ENCODE measurements at places on chromosomes 4 and X.

DNA sequence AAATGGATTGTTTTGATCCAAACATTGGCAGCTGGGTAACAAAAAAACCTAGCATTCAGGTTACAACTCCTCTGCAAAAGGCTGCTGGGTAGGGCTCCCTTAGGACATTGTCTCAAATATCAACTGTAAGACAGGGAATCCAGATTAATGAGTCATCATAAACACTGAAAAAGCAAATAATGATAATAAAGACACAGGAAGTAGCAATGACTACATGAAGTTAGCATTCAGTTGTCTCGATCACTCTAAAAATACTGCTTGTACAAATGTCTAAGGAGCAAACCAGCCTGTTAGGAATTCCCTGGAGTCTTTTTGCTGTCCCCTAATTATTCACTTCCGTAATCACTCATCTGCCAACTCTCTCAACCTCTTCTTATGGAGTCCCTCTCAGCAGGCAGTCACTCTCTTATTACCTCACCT, 259.2 kb downstream of the GPC3 start:
- DNase-seq: no peak

DNA sequence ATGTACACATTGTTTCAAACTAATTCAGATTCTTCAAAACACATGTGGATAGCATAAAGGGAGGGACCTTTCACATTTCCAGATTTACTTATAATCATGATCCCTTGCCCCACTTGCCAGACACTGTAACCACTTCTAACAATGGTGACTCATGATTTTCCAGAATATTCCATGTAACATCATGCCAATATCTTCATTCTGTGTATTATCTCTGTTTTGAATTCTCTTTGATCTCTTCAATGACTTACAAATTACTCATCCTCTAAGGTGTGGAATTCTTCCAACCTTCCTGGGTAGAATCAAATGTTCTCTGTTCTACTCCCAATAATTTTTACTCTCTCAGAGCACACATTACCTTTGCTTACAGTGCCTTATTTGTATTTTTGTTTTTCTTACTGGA, 517.1 kb downstream of the PCDH7 start:
- no peak for DNase-seq

- no peak for DNase-seq
These were observed 28.1 kb downstream of the ANK2 start for GRCh38 chr4:113077575-113077974.

DNA sequence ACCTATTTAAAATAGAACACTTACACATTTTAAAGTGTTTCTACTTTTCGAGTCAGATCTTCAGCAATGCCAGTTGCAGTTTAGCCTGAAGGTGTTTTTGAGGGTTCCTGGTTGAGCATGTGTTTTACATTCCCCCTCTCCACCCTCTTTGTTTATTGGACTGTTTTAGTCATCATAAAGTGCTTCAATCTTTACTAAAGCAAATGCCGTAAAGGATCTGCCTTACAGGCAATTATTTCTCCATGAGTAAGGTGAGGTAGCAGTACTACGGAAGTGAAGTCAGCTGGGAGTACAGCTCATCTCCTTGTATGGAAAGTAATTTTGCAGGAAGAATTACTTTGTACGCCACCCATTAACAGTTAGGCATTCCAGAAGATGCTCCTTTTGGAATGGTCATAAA, 36.9 kb downstream of the PDLIM5 start:
- DNase-seq: no peak

- no peak for DNase-seq
These were observed 98.9 kb downstream of the SLC39A8 start for GRCh38 chr4:102246416-102246815.

All from stimulated activated CD4-positive, alpha-beta T cell treated with anti-CD3 and anti-CD28 coated beads, Interleukin-1b, Interleukin-23, amount 100 ng/mL, for 4 hours (primary cell).